ENCODE measurements at places on chromosomes 4 and X.

GRCh38 chr4:125847518-125847917 is 532.8 kb downstream of the FAT4 start:
- no peak for DNase-seq

DNA sequence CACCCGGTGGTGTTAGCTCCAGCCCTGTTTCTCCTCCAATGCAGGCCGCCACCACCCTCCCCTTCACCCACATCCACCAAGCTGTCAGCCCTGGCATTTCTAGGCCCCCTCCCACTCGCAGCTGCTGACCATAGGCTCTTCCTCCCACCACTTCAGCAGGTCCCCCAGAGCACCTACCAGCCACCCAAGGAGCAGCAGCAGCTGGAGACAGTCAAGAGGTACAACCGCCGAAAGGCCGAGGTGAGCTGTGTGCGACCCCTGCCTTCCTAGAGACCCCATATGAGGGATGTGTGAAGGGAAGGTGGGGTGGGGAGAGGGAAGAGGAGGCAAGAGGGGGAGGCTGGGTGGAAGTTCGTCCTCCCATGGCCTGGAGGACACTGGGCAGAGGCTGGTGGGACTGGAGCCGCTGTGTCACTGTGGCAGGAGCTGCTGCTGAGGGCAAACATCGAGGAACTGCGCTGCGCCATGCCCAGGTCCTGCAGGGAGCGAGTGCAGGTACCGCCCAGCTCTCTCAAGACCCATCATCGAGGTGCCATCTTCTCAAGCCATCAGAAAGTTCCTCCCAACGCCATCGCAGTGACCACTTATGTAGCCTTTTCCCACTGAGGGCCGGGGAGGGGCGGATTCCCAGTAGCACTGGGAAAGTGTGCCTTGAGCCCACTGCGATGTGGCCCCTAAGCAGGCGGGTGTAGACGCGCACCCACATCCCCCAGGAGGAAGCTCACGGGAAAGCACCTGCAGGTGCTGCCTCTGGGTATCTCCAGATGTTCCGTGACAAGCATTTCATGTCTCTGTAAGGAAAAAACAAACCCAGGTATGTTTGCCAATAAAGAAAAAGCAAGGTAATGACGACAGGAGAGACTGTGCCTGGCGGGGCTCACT is 19.2 kb upstream of the RNF4 start:
- DNase-seq: no peak

- DNase-seq: no peak
Observed at GRCh38 chr4:113145519-113146291, 96.3 kb downstream of the ANK2 start.

GRCh38 chr4:26594778-26595177 is 10.9 kb downstream of the TBC1D19 start:
- DNase-seq: no peak

DNA sequence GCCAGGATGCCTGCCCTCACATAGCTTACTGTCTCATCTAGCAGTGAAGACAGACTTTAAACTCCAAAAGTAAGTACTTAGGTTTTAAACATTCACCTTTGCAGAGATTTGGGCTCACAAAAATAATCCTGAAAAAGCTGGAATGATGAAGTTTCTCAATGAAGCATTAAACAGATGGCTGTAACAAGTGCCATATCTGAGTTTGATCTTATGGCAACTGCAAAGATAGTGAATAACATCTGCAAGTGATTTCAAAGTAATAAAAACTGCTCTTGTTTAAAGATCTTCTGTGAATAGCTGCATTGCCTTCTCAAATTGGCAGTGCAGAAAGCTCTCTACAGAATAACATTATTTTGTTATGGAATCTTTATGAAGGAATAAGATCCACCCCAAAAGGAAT is 271.2 kb upstream of the SMIM31 start:
- DNase-seq: no peak

DNA sequence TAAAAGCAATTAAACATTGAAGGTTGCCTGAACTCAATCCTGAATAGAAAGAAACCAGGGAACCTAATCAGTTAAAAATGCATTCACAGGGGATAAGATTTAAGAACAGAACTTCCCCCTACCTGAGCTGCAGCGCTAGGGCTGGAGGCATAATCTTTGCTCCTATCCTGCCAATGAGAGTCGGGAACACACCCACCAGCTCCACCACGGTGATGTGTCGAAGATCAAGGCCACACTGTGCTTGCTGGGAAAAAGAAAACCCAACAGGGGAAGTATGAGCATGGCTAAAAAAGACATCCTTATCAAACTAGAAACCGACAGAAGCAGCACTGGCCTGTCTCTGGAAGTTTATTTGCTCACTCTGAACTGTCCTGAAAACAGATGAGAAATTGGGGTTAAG is 66.3 kb downstream of the SRPX start:
- no peak for DNase-seq
